ENCODE measurements at places on chromosomes 5 and 9.

- no peak for DNase-seq
These were observed 51.3 kb downstream of the BAAT start for GRCh38 chr9:101333490-101333889.

DNA sequence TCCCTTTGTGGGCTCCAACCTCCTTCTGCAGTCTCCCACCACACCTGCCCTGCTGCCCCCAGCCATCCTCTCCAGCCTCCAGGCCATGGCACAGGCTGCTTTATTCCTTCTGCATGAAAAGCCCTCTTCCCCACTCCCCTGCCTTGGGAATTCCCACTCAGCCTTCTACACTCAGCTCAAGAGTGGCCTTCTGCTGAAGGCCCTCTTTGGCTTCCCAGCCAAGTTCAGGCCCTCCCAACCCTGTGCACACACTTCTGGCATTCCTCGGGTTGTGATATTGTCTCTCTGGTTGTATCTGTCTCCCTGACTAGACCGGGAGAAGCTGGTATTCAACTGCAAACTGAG lies 5.7 kb downstream of the SHB start:
- DNase-seq: no peak

GRCh38 chr5:35320029-35320428 lies 89.7 kb upstream of the PRLR start:
- no peak for DNase-seq

GRCh38 chr5:133062276-133062675 lies 10.5 kb downstream of the HSPA4 start:
- DNase-seq: no peak

DNA sequence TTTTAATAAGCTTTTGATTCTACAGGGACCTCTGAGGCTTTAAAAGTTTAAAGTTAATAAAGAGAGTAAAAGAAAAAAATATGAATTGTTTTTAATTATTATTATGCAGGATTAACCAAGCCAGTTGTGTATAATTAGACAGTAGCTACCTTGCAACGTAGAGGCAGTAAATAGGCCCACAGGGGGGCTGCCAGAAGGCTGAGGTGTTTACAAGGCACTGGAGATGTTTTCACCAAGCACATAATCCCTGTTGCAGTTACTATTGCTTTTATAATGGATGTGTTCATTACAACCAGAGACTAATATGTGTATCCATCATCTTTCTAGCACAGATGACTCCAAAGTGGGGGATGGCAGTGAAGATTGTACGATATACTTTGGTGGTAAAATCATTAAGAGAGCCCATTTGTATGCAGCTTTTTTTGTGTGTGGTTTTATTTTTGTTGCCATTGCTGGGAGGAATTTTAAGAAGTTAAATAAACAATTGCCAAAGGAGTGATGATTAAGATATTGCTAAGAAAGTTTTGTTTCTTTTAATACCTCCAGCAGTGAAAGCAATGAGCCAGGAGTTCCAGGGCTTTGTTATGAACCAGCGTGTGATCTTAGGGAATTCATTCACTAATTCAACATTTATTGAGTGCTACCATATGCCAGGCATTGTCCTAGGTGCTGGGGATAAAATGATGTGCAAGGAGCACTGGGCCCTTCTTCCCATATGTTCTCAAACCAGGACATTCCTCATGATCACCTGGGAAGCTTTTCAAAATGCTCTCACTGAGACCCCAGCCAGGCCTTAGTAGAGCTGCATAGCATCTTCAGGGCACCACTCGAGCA lies 138.7 kb upstream of the EFNA5 start:
- no peak for DNase-seq

- DNase-seq: no peak
These were observed 5.8 kb downstream of the ADAMTS6 start for GRCh38 chr5:65475895-65476294.

DNA sequence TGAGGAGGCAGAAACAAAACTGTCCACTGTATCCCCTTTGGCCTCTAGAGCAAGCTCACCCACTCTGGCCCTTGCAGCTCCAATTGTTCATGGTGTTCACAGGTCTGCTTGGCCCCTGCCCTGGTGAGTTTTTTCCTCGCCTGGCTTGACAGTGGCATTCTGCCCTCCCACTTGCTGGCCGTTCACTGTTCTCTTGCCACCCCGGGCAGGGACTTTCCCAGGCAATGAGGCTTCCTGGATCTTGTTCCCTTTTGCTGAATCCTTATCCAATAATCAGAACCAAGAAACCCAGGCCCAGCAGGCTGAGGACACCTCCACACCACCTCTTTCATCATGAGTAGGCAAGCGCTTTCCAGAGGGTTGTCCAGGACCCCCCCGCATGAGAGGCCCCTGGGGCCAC lies 31.2 kb downstream of the ZNF618 start:
- no peak for DNase-seq

DNA sequence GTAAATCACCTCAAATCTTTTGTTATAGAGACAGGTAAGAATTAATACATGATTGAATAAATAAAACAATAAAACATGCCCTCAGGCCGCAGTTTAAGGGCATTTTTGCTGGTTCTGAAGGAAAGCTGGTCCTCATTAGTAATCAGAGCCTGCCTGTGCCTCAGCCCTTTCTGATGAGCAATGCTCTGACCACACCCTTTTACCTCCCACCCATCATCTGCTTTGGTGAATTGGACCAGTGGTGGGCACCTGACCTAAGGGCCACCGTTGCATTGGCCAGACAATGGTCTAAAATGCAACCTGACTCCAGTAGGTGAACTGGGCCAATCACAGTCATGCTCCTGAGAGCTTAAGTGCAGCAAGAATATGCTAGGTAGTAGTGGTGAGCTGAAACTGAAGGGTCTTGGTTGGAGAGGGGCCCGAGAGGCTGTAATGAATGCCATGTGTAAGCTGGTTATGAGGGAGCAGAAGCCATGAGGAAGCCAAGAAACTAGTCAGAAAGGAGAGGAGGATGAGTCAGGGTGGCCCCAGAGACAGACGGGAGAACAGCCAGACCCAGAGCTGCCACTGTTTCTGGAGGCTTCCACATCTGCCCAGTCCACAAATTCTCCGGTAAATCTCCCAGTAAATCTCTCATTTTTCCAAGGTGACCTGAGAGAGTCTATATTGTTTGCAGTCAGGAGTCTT lies 45.5 kb upstream of the ZSWIM6 start:
- no peak for DNase-seq

GRCh38 chr5:126481243-126481642 lies 58.0 kb downstream of the GRAMD2B start:
- no peak for DNase-seq

GRCh38 chr5:144950996-144951395 lies 780.3 kb downstream of the KCTD16 start:
- DNase-seq: no peak

GRCh38 chr5:36237751-36238150 lies 4.0 kb downstream of the NADK2 start:
- DNase-seq: no peak

DNA sequence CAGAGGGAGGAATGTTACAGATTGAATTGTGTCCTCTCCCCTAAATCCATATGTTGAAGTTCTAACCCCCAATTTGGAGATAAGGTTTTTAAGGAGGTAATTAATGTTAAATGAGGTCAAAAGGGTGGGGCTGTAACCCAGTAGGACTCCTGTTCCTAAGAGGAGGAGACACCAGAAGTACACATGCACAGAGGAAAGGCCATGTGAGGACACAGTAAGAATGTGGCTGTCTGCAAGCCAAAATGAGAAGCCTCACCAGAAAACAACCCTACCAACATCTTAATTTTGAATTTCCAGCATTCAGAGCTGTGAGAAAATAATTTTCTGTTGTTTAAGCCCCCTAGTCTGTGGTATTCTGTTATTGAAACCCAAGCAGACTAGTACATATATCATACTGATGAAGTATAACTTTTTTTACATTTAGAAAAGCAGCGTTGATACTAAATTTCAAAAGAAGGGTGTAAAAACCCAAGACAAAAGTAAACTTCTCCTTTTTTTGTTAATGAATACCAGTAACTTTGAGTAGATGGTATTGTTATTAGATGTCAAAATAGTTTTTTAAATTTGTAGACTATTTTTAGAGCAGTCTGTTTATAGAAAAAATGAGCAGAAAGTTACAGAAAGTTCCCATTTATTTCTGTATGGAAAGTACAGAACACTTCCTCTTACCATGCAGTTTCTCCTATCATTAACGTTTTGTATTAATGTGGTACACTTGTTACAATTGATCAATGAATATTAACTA lies 25.1 kb downstream of the RNF180 start:
- no peak for DNase-seq

- DNase-seq: no peak
These were observed 36.4 kb upstream of the NFIB start for GRCh38 chr9:14350349-14350728.

DNA sequence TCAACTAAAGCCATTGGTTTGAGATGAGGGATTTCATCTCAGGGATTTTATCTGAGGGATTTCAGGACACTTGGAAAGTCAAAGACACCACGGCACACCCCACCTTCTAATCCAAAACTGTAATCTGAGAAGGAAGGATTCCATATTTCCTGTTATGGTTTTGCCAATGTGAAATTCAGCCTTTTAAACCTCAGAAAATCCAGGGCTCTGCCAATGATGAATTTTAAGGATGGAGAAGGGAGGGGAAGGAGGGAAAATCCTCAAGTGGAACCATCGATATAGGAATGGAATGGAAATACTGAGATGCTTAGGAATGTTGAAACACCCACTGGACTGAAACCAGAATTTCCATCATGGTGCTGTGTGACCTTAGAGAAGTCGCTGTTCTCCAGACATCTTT lies 5.3 kb downstream of the C1QTNF3 start:
- DNase-seq: no peak

GRCh38 chr5:41418220-41419031 lies 92.0 kb downstream of the PLCXD3 start:
- DNase-seq: peak; percentile 27

DNA sequence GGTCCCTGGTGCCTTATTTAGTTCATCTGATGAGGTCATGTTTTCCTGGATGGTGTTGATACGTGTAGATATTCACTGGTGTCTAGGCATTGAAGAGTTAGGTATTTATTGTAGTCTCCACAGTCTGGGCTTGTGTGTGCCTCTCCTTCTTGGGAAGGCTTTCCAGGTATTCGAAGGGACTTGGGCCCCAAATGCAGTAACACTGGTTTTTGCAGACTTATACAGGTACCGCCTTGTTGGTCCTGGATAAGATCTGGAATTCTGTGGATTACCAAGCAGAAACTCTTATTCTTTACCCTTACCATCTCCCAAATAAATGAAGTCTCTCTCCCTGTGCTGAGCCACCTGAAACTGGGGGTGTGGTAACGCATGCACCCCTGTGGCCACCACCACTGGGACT lies 34.1 kb downstream of the MEGF9 start:
- DNase-seq: no peak

GRCh38 chr5:175683231-175683630 lies 25.4 kb downstream of the HRH2 start:
- no peak for DNase-seq

DNA sequence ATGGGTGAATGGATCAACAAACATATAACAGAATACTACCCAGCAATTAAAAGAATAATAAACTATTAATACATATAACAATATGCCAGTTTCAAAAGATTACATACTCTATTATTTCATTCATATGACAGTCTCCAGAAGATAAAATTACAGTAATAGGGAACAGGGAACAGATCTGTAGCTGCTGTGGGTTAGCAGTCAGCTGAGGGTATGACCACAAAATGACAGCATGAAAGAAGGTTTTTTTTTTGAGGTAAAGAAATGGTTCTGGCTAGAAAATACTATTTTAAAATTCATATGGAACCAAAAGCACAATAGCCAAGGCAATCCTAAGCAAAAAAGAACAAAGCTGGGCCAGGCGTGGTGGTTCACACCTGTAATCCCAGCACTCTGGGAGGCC lies 73.0 kb upstream of the NR5A1 start:
- DNase-seq: no peak

- DNase-seq: no peak
These were observed 487.2 kb upstream of the KLF4 start for GRCh38 chr9:107976767-107977166.

DNA sequence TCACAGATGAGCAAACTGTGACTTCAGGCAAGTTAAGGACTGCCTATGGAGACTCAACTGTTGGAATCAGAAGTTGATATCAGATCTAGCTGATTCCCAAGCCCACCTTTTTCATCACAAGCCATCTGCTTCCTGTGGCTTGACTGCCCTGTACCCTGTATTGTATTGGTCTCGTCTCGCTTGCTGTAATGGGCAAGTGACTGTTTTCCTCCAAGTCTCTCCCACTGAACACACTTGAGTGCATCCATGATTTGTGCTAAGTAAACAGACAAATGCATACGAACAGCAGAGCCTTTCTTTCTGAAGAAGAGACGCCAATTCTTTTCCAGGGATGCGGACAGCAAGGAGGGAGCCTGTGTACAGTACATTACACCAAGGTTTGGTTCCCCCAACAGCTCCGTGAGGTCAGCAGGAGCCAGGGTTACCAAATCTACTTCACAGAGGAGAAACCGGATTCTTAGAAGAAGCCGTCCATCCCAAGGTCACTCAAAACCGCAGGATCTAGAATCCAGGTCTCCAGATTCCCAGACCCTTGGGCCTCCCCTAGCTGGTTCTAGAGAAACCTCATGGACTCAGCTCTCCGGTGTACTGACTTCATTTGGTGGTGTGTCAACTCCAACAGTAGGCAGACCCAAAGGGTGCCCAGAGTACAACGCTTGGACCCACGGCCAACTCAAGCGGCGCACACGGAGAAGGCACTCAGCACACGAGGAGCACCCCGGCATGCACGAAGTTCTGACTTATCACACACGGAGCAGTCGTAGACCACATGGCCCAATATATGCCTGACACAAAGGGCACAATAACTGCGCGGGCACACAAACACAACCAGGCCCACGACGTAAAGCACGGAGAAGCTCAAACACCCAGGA lies 1.1 kb downstream of the BAG1 start:
- DNase-seq: peak; percentile 23

- no peak for DNase-seq
These were observed 846 bp downstream of the MGAT1 start for GRCh38 chr5:180801596-180802324.

- no peak for DNase-seq
These were observed 2.2 kb downstream of the DUSP1 start for GRCh38 chr5:172768573-172769341.

GRCh38 chr5:172315587-172316493 lies 32.3 kb upstream of the UBTD2 start:
- DNase-seq: no peak

DNA sequence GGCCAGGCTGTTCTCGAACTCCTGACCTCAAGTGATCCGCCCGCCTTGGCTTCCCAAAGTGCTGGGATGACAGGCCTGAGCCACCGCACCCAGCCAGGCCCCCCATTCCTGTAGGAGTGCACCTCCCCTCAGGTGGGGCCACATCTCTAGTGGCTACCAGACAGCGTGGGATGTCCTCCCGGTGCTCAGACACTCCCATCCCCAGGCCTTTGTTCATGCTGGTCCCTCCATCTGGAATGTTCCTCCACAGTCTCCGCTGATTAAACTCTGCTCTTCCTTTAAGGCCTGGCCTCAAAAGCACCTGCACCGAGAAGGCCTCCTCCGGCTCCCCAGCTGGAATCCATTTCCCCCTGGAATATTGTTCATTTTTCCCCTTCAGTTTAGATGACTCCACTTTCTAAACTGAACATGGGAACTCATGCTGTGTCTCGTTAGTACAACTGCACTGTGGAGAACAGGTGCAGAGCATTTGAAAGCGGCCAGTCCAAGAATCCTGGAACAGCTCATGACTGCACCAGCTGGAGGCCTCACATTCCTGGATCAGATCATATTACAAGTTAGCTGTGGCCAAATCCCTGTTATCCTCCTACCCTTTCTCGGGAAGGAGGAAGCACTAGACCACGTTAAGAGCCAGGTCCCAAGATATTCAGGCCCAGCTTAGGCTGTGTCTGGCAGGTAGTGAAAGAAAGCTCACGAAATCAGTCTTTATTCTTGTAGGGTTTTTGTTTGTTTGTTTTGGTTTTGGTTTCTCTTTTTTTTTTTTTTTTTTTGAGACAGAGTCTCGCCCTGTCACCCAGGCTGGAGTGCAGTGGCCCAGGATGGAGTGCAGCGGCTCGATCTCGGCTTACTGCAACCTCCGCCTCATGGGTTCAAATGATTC lies 10.8 kb upstream of the PRRC2B start:
- peak; percentile 92 for DNase-seq

All from RWPE1 (cell line).